ENCODE measurements at places on chromosomes 3 and 15.

DNA sequence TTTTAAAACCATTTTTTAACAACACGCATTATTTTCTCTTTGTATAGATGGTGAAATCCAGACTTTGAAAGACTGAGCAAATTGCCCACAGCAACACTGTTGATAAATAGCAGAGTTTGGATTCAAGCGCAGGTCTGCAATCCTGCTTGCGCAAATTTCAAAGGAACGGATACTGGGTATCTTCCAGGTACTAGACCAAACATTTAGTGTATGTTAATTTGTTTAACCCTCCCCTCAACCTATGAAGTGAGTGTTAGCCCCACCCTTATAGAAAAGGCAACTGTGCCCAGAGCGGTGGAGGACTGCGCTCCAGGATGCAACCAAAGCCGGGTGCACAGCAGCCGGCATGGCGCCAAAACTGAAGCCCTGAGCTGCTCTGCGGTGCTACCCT, 103.8 kb downstream of the CPN2 start:
- no peak for DNase-seq

DNA sequence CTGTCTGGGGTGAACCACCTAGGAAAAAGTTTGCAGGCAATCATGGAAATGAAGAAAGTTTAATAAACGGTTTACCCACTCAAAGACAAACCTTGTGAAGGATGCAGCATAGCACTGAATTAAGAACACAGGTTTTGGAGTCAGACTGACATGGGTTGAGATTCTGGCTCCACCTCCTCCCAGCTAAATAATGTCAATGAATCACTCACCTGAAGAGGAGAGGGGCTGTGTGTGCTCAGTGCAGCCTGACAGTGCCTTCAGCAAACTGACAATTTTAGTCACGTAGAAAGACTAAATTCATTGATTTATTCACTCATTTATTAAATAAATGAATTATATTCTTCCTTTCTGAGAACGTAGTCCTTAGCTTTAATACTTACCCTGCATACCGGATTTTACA, 18.9 kb downstream of the NR1I2 start:
- no peak for DNase-seq

DNA sequence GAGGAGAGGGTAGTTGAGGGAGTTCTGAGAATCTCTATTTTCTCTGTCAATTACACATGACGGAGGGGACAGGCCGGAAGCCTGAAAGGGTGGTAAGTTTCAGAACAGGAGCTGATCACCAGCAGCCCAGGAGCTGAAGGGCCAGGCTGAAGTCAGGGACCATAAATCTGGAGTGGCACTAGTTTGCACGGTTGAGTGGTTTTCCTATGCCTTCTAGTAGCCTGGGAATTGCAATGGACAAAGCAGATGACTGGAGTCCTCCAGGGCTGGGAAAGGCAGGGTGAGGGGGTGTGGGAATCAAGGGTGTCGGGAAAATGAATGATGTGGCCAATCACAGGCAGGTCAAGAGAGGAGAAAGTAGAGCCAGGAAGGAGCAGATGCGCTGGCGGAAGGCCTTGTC, 72.5 kb downstream of the MAGEF1 start:
- DNase-seq: no peak

- DNase-seq: no peak
Measured at GRCh38 chr15:48402427-48403177, 71.4 kb downstream of the DUT start.

- DNase-seq: no peak
Measured at GRCh38 chr3:20776286-20776685, 590.3 kb upstream of the SGO1 start.

GRCh38 chr3:162933656-162934055, 1437.0 kb downstream of the OTOL1 start:
- DNase-seq: no peak

DNA sequence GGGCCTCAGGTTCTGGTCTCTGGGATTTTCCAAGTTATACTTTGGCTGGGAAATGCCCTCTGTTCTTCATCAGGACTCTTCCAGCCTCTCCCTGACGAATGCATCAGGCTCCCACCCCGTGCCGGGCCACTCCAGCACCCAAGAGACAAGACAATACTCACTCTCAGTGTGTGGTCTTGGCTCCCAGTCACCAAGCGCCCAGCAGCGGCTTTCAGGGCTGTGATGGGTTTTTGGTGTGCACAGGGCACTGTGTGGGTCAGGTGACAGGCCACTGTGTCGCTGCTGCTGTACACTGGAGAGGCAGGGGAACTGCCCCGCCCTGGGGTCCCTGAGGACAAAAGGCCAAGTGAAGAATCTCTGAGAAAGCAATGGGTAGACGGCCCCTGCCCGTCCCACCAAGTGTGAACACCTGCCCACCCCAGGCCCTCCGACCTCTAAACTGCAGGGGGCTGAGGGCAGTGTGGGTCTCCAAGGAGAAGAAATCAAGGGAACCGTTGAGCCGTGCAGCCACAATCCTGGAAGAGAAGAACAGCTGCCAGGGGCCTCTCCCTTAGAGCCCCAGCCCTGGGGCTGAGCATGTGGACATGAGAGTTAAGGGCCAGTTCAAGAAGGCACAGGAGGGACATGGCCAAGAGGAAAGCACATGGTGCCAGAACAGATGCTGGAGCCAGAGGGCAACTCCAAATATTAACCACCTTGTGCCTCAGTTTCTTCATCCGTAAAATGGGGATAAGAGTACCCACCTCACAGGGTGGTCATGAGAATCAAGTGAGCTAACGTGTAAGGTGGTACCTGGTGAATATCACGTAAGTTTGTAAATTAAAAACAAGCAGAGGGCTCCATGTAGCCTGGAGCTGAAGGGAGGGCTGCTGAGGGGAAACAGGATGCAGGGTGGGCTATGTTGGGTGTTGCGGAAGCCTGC, 34.1 kb downstream of the PTPN23 start:
- DNase-seq: no peak

- DNase-seq: no peak
Measured at GRCh38 chr3:37712918-37713817, 148.5 kb upstream of the CTDSPL start.

GRCh38 chr3:82610236-82610635, 848.8 kb upstream of the GBE1 start:
- DNase-seq: no peak

GRCh38 chr3:55480911-55481743, 6.0 kb downstream of the WNT5A start:
- DNase-seq: no peak

- no peak for DNase-seq
Measured at GRCh38 chr3:79367803-79368202, 400.0 kb downstream of the ROBO1 start.

Data from stimulated activated naive CD8-positive, alpha-beta T cell treated with anti-CD3 and anti-CD28 coated beads, Interleukin-15, amount 100 ng/mL, for 72 hours (primary cell).